ENCODE measurements at places on chromosomes 6 and 20.

DNA sequence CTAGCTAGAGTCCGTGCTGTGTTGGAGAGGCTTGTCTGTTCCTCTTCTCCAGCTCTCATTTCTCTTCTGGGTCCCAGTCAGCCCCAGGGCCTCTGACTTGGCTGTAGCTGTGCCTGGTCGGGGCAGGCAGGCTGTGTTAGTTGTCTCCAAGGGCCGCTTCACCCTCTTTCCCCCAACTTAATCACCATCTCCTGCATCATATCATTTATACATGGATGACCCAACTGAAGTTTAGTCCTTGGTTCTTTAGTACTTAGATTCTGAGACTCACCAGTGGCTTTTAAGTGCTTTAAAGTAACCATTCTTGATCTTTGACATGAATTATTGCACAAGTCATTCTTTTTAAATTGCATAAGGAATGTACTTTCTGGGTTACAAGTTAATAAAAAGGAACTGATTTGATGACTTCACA is 127.3 kb downstream of the RTN4IP1 start:
- no peak for DNase-seq

DNA sequence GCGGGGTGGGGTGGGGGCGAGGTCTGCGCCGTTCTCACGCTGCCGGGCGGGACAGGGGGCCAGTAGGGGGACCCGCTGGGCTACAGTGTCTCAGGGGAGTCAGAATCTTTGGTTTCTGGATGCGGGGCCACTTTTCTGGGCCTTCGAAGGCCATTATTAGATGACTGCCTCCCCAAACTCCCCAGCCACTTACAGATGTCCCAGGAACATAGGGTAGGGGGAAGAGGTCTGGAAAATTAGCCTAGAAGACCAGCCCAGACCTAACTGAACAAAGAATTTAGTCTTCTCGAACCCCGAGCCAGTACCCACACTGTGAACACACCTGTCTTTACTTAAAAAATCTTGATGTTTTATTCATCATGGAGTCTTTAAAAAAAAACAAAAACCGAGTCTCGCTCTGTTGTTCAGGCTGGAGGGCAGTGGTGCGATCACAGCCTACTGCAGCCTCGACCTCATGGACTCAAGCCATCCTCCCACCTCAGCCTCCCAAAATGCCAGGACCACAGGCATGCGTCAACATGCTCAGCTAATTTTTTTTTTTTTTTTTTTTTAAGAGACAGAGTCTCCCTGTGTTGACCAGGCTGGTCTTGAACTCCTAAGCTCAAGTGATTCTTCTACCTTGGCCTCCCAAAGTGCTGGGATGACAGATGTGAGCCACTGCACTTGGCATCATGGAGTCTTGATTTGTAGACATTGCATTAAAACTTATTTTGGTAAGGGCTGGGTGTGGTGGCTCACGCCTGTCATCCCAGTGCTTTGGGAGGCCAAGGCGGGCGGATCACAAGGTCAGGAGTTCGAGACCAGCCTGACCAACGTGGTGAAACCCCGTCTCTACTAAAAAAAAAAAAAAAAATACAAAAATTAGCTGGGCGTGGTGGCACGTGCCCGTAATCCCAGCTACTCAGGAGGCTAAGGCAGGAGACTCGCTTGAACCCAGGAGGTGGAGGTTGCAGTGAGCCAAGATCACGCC is 3.3 kb upstream of the SLC29A1 start:
- no peak for DNase-seq

DNA sequence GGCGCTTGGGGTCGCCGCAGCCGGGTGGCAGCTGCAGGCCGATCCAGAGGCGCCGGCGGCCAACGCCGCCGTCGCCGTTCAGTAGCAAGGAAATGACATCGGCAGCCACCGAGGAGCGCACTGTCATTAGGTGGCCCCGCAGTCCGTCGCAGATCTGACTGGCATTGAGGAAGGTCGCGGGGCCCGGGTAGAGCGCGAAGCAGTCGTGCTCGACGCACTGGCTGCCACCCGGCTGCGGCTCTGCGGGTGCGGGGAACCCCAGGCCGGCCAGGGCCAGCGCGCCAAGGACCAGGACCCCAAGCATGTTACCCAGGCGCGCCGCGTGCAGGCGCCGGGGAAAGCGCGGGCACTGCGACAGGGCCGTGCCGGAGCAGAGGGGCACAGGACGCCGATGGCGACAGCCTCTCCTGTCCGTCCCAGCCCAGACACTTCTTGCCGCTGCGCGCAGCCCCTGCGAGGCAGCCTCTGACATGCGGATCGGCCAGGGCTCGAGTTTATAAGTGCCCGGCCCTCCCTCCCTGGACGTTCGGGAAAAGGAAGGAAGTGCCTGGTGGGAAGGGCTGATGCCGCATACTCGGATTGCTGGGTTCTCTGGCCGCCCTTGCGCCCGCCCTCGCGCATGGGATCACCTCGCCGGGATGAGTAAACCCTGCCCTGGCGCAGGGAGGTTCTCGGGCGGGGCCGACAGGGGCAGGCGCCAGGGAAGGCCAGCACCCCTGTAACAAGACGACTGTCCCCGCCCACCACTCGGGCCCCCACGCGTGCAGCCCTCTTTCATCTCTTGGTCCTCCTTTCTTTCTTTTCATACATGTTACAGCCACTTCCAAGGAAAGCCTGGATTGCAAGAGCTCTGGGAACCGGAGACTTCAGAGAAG is at the start of gene THBD:
TSS of gene THBD (minus strand) at position 472 of the 875 bp plus-strand sequence. CDS start at position 304, 168 bp downstream.
- DNase-seq, result no peak

DNA sequence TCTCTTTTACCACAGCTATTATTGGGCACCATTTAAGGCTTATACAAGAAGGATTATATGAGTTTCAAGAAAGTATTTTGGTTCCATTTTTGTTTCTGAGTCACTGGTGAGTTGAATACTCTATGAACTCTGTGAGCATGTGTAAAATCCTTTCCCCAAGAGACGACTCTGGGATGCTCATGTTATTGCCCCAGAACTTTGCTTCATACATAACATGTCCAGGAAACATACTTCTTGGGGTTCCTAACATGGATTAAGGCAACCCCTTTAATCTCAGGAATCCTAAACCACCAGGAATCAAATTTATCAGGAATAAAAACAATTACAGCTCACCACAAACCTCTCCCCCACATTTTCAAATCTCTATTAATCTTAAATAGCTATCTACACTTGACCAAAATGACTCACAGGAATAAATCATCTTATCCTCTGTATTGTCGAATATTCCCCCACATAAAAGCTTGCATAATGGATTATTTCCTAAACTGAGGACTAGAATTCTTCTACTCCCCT is 117.5 kb upstream of the COL21A1 start:
- DNase-seq, result no peak

DNA sequence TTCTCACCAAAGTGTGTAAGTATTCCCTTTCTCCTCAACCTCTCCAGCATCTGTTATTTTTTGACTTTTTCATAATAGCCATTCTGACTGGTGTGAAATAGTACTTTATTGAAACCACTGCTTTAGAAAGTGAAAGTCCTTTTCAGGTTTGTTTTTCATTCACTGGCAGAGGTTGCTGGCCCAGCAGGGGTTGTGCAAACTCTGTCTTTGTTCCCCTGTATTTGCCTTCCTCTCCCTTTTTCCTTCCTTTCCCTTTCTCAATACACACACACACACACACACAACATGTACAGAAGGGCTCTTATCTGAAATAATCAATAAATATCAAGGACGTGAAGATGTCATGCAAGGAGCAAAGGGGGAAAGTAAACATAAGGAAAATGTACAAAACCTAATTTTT is 99.8 kb downstream of the LY86 start:
- DNase-seq, result no peak

- DNase-seq, result no peak
These were observed 16.9 kb downstream of the RBM38 start for GRCh38 chr20:57408131-57408530.

DNA sequence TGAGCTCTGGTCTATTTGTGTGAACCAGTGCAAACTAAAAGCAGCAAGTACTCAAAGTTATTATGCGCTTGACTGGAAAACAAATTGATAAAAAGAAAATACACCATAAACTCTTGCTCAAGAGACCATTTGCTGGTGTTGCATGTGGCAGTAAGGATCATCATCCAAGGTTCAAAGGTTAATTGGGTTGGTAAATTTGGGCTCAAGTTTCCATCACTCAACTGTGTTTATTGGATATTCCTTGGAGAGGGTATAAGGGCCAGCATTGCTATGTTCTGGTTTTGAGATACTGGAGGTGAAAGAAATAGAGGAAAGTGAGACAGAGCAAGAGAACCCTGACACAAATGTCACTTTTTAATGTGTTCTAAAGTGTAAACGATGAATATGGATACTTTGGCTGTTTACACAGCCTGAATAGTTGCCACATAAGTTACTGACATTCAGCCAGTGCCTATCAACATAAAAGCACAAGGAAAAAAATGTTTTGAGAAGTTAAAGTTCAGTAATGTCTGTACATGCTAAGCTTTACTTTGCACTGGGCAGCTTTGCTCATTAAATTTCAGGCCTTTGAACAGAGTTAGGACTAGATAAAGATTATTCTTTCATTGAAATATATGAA is 736.1 kb downstream of the HDGFL1 start:
- DNase-seq, result no peak

DNA sequence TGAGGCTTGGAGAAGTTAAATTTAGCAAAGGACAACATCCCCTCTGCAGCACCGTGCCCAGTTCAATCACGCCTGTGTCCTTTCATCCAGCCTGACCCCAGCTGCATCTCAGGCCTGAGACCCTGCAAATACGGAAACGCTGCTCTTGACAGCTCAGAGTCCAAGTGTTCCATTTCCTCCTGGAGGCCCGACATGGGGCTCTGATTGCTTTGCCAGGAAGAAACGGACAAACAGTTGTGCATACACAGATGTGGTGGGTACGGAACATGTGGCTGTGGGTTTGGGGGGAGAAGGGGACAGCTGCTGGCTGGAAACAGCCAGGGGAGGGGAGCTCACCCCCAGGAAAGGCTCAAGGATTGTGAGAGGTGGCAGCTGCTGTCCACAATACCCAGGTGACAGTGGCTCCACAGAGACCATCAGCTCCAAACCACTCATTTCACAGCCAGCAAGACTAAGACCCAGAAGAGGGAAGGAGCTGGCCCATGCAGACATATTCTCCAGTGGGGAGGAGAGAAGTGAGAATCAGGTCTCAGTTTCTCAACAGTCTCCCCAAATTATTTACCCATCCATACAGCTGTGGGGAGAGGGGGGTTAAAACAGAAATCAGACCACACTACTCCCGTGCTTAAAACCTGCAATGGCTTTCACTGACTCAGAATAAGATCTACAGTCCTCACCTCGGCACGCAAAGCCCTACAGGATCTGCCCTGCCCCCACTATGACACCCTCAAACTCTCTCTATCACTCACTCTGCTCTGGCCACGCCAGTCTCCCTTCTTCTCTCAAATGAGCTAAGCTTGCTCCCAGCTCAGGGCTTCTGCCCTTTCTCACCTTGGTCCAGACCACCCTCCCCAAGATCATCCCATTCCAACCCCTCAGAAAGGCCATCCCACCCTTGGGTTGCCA is 89.1 kb downstream of the PREX1 start:
- DNase-seq, result no peak

DNA sequence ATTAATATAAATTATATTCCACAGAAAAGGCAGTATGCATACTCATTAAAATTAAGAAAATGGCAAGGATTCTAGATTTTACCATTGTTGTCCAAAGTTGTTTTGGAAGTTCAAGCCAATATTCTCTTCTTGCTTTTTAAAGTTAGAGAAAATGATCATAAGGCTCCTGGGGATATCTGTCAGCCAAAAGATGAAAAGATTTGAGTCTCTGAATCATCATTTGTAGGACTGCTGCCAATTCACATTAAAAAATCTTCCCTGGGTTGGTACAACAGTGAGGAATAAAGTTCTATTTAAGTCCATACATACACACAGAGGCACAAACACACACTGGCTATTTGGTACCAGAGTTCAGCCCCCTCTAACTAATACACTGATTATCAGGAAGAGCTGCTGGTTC is 620.1 kb downstream of the COL12A1 start:
- DNase-seq, result no peak

- no peak for DNase-seq
These were observed 4.8 kb upstream of the SDCBP2 start for GRCh38 chr20:1333462-1334369.

GRCh38 chr6:132666118-132666517 is 7.1 kb upstream of the TAAR1 start:
- DNase-seq, result no peak

DNA sequence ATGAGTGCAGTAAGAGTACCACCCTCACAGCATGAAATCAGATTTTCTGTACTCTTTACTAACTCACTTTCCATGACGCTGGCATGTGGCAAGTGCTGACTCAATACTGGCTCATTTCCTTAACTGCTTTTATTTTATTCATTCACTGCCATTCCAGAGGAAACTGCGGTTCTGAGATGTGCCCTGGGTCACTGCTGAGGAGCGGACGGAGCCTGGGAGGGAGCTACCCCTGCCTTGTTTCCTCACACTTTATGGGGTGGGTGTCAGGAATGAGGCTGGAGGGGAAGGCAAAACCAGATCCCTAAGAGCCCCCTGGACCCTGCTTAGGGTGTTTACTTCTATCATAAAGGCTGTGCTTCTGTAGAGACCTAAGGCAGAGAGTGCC is 14.4 kb downstream of the NT5E start:
- no peak for DNase-seq

- no peak for DNase-seq
These were observed 99.1 kb upstream of the PRSS16 start for GRCh38 chr6:27148404-27148795.

DNA sequence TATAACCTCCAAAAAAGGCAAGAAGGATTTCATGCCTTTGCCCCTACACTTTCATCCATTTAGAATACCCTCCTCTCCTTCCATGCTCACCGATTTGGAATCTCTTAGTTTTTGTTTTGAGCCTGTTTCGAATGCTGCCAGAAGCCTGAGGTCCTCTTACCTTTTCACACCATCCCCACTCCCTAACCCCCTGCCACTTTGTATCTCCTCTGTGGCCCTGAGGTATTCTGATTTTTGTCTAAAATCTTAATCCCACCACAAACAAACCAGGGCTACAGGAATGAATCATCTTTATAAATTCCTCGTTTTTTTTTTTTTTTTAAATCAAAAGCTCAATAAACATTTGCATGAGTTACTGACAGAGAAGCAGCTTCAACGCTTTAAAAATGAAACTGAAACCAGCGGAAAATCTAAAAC is 1.6 kb upstream of the RPS12 start:
- DNase-seq, result no peak

DNA sequence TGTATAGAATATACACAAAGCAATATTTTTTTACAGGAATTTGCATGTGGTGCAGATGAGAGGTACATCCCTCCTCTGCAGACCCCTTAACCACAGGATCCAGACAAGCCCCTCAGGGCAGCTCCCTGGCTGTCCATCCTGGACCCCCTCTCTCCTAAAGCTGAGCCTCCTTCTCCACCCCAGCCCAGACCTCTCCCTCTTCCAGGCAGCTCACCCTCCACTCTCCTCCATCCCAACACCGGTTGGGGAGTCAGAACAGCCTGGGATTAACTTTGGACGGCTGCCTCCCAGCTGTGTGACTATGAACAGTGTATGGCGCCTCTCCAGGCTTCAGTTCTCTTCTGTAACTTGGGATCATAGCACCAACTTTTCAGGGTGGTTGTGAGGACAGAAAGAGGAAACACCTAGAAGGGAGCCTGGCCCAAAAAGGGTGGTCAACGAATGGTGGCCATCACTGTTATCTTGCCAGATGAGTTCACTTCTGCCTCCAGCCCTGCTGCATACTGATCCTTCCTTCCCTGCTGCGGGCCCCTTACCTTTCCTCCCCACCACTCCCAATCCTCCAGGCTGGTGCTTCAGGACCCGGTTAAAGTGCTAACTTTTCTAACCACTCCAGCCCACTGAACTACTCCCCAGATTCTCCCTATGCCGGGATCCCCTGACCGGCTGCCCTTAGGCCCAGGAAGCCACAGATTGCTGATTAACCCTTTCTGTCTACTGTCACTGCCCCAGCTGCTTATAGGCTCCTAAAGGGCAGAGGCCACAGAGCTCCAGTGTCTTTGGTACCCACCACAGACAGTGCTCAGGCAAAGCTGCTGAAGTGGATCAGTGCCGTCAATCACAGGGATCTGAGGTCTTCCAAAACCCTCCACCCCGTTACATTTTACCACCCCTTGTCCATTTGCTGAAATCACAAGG is 55.9 kb downstream of the GPR6 start:
- DNase-seq, result no peak

Data from stimulated activated CD8-positive, alpha-beta memory T cell treated with anti-CD3 and anti-CD28 coated beads, Interleukin-4, amount 100 ng/mL, for 1 hour (primary cell).